ENCODE measurements at places on chromosomes 3 and 15.

DNA sequence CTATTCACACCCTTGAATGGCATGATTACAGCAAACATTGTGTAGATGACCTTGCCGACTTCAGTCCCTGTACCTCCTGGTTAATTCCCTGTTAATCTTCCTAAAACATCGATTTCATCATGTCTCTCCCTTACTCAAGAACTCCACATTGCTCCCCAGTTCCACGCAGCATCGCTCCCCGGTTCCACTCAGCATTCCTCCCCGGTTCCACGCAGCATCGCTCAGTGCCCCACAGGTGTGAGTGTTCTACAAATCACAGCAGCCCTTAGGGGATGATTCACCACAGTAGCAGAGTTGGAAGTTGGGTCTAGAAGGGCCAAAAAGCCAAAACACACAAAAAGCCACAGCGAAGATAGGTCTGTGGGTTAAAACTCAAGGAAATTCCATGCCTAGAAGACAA is 8.6 kb upstream of the TNK2 start:
- no peak for DNase-seq

DNA sequence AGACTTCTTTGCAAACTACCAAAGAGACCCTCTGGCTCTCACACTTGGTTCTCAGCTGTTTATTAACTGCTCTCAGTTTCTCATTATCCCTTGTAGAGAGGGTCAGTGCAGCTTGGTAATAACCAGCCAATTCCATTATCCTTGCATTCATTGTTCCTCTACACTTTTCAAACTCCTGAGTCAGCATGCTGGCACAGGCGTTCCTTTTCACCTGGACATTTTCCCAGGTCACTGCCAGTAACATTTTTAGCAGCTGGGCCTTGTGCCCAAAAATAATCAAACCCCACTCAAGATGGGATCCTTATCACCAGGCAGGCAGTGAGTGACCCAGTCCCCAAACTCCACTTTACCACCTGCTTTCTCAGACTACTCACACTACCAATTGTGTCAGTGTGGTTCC is 4.8 kb upstream of the SUMF1 start:
- no peak for DNase-seq

- DNase-seq = no peak
These were observed 10.5 kb upstream of the SCAANT1 start for GRCh38 chr3:63922491-63923199.

GRCh38 chr3:24683633-24684384 is 189.2 kb upstream of the THRB start:
- no peak for DNase-seq
